ENCODE measurements at places on chromosomes 12 and 14.

GRCh38 chr12:11880381-11880780 is 190.4 kb upstream of the BCL2L14 start:
- DNase-seq: no peak

DNA sequence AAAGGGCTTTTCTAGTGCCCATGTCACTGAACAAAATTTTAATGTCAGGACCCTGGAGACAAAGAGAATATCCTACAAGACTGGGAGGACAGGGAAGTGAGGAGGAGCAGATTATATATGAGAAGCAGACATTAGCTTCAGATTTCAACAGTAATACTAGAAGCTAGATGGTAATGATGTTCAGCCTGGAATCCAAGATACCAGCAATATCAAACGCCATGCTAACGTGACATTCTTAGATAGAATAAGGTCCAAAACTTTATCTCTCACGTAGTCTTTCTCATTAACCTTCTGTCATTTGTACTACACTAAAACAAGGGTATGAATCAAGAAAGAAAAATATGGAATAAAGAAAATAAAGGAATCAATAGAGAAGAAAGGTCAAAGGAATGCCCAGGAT is 18.7 kb downstream of the SOS2 start:
- no peak for DNase-seq

GRCh38 chr12:29616664-29617406 is 119.3 kb upstream of the OVCH1 start:
- no peak for DNase-seq

- DNase-seq: no peak
Observed at GRCh38 chr14:35956376-35957085, 130.4 kb downstream of the BRMS1L start.

- DNase-seq: no peak
Observed at GRCh38 chr12:131690320-131690719, 20.6 kb upstream of the SFSWAP start.

- DNase-seq: no peak
Observed at GRCh38 chr12:98909746-98910145, 264.7 kb downstream of the APAF1 start.

GRCh38 chr12:121849665-121850064 is 9.0 kb downstream of the HPD start:
- no peak for DNase-seq

DNA sequence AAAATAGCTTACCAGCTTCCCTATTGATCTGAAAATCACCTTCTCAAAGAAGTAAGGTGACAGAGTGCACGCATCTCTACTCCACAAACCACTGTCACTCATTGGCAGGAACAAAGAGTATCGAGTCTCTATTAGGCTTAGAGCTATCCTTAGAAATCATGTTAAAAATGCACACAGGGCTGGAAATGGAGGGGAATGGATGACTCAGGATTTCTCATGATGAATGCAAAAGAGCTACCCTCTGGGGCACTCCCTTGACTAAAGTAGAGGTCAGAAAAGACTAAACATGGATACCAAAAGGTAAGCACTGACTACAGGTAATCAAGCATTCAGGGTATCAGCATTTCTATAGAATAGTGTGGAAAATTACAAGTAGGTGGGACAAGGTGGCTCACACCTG is 96.1 kb upstream of the ANO4 start:
- DNase-seq: no peak

DNA sequence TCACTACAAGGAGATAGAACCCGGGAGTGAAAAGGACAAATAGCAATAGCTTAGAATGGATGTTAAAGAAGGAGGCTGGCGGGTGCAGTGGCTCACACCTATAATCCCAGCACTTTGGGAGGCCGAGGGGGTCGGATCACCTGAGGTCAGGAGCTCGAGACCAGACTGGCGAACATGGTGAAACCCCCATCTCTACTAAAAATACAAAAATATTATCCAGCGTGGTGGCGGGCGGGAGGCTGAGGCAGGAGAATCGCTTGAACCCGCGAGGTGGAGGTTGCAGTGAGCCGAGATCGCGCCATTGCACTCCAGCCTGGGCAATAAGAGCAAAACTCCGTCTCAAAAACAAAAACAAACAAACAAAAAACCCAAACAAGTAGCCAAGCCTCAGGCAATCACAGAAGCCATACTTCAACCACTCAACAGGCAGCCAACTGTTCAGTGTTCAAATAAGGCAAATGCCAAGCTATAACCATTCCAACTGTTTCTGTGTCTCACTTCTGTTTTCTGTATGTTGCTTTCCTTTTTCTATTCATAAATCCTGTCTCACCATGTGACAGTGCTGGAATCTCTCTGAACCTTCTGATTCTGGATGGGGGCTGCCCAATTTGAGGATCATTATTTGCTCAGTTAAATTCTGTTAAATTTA is 3.9 kb upstream of the SPTLC2 start:
- DNase-seq: no peak

DNA sequence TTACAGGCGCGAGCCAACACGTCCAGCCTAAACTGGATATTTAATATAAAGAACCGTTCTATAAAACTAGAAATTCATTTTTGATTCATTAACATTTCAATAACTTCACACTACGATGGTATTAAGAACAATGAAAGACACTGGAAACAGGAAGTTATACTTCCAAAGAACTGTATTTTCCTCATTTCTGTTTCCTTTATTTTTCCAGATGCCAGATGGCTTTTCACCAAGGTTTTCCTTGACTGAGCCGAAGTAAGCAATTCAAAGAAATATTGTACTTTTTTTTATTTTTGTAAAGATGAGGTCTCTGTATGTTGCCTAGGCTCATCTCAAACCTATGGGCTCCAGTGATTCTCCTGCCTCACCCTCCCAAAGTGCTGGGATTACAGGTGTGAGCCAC is 28.2 kb downstream of the EEA1 start:
- no peak for DNase-seq

DNA sequence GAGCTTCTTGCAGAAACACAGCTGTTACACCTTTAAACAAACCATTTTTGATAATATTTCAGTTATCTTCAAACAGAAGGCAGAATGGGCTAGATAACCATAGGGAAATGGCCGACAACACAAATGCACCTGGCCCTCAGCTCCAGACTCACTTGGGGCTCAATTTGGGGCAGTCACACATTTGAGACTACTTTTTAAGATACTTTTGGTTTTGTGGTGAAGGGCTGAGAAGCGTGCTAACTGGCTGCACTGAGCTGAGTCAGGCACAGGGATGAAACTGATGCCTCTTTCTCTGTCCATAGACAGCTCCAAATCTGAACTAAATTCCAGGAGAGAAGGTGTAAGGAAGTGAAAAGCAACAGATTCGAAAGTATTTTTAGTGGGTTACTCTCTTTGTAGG is 18.5 kb upstream of the GRIP1 start:
- DNase-seq: no peak

DNA sequence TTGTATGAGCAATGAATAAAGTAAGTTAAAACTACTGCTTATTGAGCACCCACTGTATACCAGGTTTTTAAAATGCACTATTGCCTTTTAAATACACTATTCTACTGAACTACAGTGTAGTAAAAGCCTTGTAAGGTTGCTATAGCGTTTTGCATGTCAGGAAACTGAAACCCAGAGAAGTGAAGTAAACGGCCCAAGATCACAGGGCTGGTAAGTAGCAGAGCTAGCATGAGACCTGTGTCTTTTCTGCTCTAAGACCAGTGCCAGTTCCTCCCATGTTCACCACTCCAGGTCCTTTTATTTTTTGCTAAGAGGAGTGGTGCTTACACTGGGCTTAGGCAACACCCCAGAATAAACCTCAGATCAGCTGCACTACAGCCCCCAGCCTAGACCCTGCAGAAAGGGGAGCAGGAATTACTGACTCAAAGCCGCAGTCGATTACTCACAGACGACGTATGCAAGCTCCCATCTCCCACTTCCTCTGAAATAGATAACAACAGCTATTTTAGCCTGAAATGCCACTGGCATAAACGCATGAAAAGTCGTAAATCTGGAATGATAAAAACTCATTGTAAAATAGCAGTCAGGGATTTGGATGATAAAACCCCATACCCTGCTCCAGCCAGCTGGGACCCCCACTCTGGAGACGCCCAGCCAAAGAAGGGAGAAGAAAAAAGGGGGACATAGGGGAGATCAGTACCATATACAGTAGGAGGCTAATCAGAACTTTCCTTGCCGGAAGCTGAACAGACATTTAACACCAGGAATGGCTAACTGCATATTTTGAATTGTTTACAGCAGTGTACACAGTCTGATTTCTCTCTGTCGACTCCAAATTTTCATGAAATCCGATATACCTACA is 108.3 kb downstream of the NUAK1 start:
- no peak for DNase-seq

- DNase-seq: no peak
Observed at GRCh38 chr14:64604881-64605280, 55.1 kb downstream of the PPP1R36 start.

DNA sequence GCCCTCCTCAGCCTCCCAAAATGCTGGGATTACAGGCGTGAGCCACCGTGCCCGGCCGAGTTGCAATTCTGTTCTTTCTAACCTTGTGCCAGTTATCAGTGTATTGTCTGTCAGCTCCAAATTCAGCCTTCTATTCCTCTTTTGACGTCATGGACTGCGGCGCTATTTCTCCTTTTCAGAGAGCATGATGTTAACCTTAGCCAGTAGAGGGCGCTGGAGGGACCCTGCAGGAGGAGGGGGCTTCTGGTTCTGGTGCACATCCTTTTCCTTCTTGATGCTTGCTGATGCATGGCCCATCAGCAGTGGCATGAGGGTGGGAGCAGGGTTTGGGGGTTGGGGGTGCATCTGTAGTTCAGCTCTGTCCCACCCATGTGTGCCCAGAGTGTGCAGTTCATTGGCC is 179.3 kb upstream of the RMST start:
- no peak for DNase-seq

- no peak for DNase-seq
Observed at GRCh38 chr14:94021416-94022157, 4.6 kb upstream of the OTUB2 start.

DNA sequence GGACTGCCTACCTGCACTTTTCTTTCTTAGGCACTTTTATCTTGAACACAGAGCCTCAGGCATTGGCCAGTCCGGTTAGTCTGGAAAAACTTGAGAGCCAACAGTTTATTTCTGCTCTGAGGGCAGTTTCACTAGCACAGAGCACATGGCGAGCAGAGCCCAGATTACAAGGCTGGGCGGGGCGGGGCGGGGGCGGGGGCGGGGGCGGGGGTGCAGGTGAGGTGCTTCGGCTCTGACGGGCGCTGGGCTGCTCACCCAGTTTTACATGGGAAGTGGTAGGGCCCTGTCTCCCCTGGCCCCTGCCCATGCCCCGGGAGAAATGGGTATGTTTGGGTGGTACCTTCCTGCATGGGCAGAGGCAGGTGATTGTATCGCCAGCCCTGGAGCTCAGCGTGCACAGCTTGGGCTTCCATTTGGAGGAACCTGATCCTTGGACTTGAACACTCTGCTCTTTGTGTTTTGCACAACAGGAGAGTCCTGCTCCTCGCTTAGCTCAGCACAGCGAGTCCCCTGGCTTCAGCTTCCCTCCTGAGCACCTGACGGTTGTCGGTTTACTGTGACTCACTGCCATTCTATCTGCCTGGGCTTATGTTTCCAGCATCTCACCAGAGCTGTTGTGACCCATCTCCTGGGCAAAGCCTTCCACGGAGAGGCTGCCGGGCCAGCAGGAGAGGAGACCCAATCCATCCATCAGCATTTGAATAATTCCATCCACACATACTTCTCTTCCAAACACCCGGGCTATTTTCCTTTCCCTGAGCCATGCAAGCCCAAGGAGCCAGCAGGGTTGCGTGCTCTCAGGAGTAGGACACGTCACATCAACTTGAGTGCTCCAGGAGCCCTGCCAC is 108.5 kb downstream of the ARF6 start:
- DNase-seq: peak; percentile 46

DNA sequence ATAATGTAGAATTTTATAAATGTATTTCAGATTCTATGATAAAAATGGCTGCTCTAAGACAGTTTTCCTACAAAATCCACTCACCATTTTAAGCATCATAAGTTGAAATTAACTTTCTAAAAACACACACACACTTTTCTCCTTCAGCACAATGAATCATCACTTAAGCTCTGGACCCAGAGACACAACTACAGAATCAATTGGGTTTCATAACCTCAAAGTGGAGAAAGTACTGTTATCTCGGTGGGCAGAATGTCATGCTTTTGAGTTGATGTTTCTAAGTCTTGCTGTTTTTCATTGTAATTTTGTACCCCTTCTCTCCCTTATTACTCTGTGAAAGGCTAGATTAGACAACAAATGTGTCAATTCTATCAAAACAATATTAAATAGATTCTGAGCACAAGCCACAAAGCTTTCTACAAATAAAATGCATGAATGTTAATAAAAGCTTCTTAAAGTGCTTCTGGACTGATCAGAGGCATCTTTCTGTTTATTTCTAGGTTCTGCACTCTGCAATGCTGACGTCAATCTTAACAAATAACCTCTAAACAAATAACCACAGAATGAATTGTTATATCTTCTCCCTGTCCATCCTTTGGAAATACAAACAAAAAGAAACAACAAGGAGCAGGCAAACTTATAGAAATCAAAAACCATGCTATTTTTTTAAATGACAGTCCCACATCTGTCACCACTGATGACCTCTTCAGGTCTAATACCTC is 8.2 kb downstream of the IPO8 start:
- DNase-seq: no peak

GRCh38 chr12:91328451-91328850 is 145.8 kb upstream of the DCN start:
- DNase-seq: no peak

- DNase-seq: no peak
Observed at GRCh38 chr14:56855891-56856461, 45.7 kb upstream of the OTX2 start.

GRCh38 chr14:24053548-24054323 is 1.9 kb downstream of the CARMIL3 start:
- no peak for DNase-seq

DNA sequence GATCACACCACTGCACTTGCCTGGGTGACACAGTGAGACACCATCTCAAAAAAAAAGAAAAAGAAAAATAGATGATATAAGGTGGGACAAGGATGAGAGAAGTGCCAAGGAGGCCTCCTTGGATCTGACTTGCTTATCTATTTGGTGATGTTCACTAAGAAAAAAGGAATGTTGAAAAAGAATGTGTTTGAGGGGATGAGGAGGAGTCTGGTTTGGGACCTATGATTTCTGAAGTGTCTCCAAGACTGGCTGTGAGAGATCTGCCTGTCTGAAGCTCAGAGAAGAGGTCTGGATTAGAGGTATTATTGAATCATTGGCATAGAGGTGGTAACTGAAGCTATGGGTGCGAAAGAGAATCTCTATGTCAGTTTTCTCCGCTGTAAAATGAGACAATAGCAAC is 42.8 kb downstream of the BCAT1 start:
- DNase-seq: no peak

GRCh38 chr12:5102806-5103205 is 59.1 kb downstream of the KCNA5 start:
- no peak for DNase-seq

DNA sequence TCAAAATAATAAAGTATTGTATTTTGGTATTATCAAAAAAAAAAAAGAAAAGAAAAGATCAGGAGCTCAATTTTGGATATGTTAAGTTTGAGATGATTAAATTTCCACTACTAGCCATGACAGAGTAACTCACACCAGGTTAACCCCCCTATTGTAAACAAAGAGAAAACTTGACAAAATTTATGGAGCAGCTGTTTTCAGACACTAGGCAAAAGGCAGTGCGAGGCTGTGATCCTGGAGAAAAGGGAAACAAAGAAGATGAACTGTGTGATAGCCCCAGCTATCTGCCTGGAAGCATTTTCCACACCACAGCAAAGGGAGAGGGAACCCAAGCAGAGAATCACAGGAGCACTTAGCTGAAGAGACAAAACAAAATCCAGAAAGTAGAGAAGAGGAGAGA is 145.0 kb downstream of the KIF21A start:
- DNase-seq: no peak
